ENCODE measurements at places on chromosomes 4 and X. TPM values are rescaled to one million over a fixed set of nuclear protein-coding genes. Genes with fewer than 3 reads are reported as not detected.

The MAGT1 gene
- total RNA-seq, result 56.5 TPM

The AFP gene
- not detected for total RNA-seq

The NOX1 gene
- not detected for total RNA-seq

The JADE3 gene
- 7.2 TPM for total RNA-seq

The SULT1B1 gene
- total RNA-seq, result 5.4 TPM

The PRR27 gene
- not detected for total RNA-seq

The MTTP gene
- 0.74 TPM for total RNA-seq

The RIBC1 gene
- 0.22 TPM for total RNA-seq

The PARM1 gene
- total RNA-seq, result 27.5 TPM

The GAGE12F gene
- total RNA-seq, result not detected

The PLXNB3 gene
- total RNA-seq, result 10.2 TPM

The RASL11B gene
- total RNA-seq, result 0.77 TPM

The PTPN13 gene
- 13.2 TPM for total RNA-seq

The SSX4 gene
- total RNA-seq, result not detected

The SORBS2 gene
- total RNA-seq, result 17.5 TPM

The SPANXN3 gene
- not detected for total RNA-seq

The TXK gene
- total RNA-seq, result 1.6 TPM

The GPRASP1 gene
- total RNA-seq, result 4.0 TPM

The PGAM4 gene
- not detected for total RNA-seq

The MAGEA2 gene
- not detected for total RNA-seq

The GRSF1 gene
- 55.6 TPM for total RNA-seq

The CXXC4 gene
- total RNA-seq, result 1.1 TPM

The KIF4A gene
- total RNA-seq, result 0.13 TPM

The TLR10 gene
- 0.42 TPM for total RNA-seq

The PWWP3B gene
- total RNA-seq, result 0.48 TPM

The MAGEA2B gene
- total RNA-seq, result not detected

Measured in mesenteric fat pad (tissue), 1 donor.